ENCODE measurements at places on chromosomes 5 and 9.

- DNase-seq: no peak
Observed at GRCh38 chr5:113846941-113847340, 333.4 kb downstream of the YTHDC2 start.

GRCh38 chr5:57696825-57697570, 214.4 kb upstream of the ACTBL2 start:
- DNase-seq: no peak

DNA sequence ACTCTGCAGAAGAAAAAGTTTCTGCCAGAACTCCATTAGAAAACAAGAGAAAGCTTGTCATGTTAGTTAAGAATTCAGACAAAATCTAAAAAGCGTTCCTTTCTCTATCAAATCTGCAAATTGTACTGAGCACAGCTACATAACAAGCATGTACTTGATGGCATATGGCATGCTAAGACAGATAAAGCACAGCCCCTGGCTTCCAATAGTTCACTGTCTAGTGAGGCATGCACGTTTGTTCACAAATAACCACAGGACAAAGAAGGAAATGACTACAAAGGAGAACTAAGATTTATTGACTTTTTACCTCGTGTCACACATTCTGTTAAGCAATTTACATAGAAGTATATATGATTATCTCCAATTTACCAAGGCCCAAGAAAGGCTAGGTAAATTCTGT, 518.2 kb upstream of the TLE4 start:
- peak; percentile 12 for DNase-seq

- no peak for DNase-seq
Observed at GRCh38 chr5:66327008-66327407, 182.9 kb downstream of the SREK1 start.

DNA sequence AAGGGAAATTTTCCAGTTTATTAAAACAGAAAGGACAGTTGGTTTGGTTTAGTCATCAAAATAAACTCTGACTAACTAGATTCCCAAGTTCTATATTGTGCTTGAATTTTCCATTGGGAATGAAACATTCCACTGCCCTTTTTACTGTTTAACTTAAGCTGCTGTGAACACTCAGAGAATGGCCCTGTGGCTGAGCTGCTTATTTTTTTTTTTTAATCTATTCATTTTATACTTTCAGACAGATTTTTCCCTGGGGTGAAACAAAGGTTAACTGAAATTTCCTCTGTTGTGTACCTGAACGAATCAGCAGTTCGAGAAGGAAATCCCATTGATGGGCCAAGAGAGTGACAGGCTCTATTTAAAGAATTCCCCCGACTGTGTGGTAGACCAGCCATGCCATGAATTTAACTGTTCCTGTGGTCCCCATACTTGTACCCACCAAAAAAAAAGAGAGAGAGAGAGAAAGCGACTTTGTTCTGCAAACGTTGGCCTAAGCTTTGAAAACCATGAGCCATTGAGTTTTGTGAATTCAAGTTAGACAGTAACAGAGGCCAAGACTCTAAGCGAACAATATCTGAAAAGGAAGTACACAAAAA, 138.7 kb upstream of the GRHPR start:
- no peak for DNase-seq

Data from MV-4-11 (cell line).